ENCODE measurements at places on chromosomes 6 and 20.

DNA sequence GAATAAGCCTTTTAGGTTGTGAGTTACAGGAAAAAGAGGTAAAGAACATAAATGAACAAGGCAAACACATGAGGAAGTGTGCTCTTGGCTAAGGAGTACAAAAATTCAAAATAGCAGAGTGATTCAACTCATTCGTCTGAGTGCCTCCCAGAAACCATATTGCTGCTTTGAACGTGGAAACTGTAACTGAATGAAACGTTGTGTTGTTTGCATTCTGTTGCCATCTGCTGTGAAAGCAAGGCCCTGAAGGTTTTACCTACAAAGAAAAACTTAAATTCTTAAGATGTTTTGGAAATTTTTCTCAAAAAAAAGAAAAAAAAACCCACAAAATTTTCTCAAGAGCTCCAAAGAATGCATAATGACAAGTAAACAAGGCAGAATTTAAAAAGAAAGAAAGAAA, 375.4 kb upstream of the HS3ST5 start:
- no peak for DNase-seq

GRCh38 chr6:11778648-11779328, at the start of gene ADTRP:
Gene ADTRP (minus strand): TSS chr6:11778803. CDS start chr6:11778759, 44 bp downstream.
- no peak for DNase-seq

DNA sequence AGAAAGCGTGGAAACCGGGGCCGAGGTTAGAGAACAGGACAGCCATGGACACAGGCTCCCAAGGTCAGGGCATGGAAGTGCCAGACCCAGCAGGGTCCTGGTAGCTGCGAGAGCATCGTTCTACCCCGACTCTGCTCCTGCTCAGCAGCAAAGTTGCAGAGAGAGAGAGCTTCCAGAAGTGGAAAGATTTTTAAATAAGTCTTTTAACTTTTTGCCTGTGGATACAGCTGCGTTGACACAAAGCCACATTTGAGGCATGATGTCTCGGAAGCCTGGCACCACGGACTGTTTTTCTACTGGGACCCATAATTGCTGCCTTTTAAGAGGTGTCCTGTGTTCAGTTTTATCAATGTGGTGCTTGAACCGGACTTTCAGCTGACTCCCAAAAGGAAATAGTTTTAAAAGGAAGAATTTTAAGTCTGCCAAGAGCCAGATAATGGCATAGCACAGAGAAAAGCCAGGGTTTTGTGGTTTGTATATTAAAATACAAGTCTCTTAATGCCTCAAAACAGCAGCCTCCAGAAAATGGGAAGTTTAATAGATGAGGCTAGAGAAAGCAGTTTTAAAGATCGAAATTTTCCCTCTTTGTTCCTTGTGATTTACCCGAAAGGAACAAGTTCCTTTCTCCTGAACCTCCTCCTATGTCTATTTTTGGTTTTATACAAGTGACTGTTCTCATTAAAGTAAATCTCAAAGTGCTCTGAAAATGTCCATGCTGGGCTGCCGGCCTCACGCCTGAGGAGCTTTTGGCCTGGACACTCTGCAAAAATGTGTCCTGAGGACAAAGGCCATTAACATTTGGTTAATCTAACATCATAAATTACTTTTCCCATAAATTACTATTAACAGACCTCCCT, 91.5 kb downstream of the RIN2 start:
- DNase-seq, result no peak

GRCh38 chr20:33647603-33648395, 14.3 kb upstream of the C20orf144 start:
- peak; percentile 14 for DNase-seq

GRCh38 chr6:27091661-27092315, 155.7 kb upstream of the PRSS16 start:
- peak; percentile 93 for DNase-seq

Data from foreskin keratinocyte (primary cell).